ENCODE measurements at places on chromosomes 12 and 14.

DNA sequence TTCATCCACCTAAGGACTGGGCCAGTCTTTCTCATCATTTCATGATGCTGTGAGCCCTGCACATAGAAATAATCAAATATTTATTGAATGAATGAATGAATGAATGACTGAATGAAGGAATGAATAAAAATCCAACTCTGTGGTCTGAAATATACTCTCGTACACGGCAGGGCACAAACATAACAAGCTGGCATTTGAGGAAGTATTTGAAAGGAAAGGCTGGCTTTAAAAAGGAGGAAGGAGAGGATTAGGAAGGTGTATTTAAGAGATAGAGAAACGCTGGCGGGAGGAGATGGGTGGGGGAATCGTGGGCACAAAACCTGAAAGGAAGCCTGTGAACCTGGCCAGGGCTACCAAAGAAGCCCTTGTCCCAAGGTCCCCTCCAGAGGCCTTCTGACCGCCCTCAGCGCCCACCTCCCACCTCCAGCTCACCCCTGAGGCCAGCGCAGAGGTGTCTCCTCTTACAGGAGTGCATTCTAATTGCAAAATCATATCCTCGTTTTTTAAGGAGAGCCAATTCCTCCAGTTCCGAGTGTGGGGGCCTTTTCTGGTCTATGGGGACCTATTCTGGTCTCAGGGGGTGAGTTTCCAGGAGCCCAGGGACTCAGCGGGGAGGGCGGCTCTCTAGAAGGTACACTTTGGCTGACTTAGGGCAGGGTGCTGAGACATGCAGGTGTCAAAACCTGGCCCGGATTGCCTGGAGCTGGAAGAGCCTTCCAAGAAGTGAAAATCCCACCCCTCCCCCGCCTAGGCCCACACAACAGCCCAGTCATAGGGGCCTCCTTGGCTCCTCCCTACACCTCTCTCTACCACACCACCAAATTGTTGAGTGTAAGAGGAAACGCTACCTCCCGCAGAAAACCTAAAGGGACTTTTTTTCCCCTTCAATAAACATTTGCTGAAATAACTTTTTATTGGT lies 8.7 kb upstream of the JDP2 start:
- DNase-seq, result no peak

DNA sequence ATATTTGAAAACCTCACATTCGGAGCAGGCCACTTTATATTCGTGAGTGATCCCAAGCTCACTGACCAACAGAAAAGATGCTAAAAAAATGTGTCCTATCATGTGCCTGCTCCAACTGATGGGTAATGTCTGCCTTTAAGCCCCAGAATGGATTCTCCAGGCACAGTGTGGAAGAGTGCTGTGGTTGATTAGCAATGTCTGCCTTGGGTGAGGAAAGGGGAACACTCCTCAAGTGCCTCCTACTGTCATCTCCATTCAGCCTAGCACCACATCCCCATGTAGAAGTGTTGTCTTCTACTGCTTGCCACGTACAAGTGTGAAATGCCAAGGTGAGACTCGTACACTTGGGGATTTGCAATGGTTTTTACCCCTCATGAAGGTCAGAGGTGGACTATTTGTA lies 199.3 kb downstream of the SLC41A2 start:
- no peak for DNase-seq

- peak; percentile 46 for DNase-seq
Observed at GRCh38 chr14:102928412-102929240, 6.2 kb downstream of the AMN start.

DNA sequence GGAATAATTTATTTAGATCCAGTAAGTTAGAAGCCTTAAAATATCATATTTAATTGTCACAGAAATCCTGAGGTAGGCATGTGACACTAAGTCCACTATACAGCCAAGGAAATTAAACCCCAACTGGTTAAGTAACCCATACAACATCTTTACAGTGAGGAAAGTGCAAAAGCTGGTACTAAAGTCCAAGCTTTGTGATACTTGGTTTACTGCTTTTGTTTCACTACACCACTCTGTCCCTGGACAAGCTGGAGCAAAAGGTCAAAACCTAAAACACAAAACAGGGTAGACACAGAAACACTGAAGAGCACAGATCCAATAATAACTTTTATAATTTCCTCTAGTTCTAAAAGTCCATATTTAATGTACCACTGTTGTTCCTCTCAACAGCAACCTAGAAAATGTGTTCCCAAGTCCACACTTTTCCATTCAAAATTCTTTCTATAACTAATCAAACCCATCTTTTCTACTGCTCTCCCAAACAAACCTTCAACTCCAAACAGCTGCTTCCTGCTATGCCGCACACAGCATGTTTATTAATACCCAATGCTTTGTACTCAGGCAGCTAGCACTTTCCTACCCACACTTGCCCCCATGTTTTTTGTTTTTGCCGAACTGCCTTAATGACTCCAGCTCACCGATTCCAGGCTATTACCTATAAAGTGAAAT lies 90.9 kb downstream of the MED13L start:
- DNase-seq, result no peak

GRCh38 chr12:41683023-41683422 lies 461.7 kb downstream of the GXYLT1 start:
- DNase-seq, result no peak

DNA sequence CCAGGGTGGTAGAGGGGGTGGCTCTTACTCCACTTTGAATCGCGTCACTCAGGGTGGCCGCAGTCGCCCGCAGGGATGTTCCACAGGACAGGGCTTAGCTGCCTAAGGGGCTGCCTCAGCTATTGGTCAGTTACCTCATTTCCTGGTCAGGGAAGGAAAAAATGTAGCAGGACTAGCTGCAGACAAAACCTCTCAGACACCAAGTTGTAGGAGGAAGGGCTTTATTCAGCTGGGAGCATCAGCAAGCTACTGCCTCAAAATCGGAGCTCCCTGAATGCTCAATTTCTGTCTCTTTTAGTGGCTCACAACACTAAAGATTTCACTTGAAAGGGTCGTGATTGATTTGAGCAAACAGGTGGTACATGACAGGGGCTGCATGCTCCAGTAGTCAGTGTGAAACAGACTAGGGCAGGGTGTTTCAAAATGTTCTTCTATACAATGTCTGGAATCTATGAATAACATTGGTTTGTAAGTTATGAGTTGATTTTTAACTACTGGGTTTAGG lies 6.4 kb upstream of the CLEC6A start:
- no peak for DNase-seq

DNA sequence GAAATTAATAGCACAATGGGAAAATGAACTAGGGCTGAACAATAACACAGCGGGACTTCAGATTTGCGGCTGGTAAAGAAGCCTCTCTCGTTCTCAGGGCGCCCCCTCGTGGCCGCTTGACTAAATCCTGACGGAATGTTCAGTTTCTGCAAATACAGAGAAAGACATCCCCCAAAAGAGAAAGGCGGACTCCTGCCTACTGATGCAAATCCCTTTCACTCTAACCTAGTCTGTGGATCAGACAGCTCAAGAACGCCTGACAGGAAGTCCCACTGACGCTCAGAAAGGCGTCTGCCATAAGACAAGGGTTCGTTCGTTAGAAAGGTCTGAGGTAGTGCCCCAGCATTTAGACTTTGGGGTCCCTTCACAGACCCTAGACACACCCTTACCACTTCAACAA lies 2.5 kb downstream of the NUAK1 start:
- peak; percentile 97 for DNase-seq

DNA sequence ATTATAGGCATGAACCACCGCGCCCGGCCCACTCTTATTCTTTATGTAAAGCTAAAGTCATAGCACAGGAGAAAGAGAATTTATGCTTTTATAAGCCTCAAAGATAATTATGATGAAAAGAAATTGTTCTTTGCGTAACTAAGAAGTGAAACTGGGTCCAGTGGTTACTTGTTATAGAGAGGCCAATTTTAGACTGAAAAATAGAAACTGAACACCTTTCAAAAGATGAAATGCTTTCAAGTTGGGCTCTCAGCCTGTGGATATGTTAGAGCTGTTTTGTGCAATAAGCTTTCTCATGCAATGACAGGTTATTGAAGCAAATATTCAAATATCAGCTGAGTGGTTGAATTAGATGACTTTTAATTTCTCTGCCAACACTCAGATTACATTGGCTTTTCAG lies 7.9 kb downstream of the TMEM253 start:
- DNase-seq, result no peak

DNA sequence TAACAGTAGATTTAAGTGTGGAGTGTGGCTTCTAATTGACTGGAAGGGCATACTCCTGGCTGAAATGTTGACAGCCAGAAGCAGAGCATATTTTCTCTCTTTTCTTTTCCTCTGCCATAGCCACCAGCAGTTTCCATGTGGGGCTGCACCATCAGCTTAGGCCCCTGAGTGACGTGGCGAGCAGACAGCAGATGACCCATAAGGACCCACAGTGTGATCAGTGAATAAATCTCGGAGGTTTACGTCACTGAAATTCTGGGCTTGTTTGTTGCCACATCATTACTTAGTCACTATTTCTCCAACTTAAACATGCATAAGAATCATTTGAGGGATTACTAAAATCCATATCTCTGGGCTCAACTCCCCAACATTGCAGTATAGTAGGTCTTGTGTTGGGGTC lies 549.7 kb upstream of the TMEM132C start:
- DNase-seq, result no peak

DNA sequence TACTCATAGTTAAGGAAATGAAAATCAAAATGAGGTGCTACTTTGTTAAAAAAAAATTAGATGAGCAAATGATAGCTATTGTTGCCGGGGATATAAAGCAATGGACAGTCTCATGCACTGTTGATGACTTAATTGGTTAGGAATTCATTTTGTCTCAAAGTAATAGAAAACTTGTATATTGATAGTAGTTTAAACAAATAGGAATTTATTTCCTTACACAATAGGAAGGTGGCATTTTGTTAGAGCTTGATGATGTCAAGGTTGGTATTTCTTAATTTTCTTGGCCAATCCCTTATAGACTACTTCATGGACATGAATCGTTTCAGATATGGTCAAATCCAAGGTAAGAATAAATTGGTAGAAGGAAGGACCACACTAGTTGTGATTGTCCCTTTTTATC lies 7.8 kb downstream of the PRPF39 start:
- DNase-seq, result no peak

DNA sequence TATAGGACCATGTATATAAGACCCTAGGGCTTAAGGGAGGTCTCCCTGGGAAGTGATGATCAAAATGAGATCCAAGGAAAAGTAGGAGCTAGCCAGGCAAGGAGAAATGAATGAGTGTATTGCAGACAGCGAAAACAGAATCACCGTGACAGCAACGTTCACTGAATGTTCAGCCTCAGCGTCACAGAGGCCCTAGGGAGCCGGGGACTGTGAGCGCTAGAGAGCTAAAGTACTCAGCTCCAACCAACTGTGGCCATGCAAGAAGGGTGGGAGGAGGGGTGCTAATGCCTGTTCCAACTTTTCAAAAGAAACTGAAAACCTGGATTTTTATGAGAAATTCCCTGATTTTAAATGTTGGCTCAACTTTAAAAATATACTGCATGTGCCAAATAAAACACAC lies 105.5 kb upstream of the CCND2 start:
- no peak for DNase-seq

GRCh38 chr12:113591480-113591974 lies 119.9 kb upstream of the LHX5 start:
- DNase-seq, result no peak

DNA sequence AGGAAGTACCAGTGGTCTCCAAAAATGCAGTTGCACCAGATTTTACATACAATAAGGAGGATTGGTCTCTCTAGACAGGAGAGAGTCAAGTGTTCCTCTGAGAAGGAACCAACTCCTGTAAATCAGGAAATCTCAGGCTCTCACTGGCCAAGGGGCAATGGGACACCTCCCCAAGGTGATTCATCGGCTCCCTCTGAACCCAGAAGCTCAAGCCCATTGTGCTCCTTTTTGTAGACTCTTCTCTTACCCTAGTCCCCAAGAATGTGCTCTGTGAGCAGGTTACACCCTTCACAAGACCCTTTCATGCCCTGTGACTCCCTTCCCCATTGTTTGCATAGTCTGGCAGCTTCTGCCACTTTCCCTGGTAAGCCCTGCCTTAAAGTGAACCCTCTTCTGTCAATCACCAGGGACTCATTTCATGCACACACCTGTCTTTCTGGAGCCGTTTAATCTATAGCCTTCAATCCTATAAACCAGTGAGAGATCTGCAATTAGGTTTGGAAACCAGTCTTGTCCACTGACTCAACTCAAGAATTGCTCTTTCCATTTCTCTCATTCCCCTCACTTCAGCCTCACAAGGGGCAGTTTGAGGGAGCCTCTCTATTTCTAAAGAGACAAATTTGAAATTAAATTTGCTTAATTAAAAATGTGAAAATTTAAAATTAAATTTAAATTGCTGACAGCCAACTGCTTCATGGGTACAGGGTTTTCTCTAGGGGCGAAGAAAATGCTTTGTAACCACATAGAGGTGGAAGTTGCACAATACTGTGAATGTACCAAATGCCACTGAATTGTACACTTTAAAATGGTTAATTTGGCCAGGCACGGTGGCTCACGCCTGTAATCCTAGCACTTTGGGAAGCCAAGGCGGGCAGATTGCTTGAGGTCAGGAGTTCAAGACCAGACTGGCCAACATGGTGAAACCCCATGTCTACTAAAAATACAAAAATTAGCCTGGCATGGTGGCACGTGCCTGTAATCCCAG lies 38.3 kb upstream of the LTA4H start:
- no peak for DNase-seq

DNA sequence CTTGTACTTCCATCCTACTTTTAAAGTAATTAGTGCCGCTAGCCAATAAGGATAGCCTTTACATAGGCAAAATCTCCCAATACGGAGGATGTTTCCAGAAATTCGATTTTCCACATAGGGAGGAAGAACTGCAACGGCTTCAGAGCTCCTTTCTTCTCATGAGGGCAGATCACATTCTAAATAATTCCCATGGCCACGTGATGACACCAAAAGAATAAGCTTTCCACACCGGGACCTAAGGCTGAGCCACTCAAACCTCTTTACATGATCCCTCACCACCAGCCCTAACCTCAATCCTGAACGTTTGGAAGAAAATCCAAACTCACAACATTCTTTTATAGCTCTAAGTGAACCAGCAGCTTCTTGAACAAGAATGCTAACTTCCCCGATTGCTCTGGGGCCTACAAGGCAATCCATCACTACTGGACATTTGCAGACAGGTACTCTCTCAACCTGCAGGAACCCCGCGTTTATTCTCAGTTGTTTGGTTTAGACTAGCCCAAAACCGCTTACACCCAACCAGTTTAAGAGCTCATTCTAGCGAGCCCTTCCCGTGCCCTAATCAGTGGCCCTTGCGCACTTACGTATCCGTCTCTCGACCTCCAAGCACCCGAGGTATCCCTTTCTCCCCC lies 884 bp downstream of the CAPRIN2 start:
- no peak for DNase-seq

GRCh38 chr12:131454418-131455217 lies 256.3 kb upstream of the SFSWAP start:
- no peak for DNase-seq

DNA sequence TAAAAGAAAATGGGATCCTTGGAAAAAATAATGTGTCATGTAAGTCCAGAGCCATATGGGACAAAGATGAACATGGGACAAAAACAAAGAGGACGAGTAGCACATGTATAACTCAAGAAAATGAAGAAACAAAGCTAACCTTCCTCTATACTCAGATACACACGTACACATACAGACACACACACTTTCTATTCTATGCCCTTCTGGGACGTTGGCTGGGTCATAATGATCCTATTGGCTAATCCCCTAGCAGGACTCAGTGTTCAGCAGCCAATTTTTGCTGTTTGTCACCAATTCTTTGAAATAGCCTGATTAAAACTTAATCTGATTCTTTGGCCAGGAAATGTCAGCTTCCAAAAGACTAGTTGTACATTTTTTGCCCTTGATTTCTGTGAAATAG lies 189.4 kb upstream of the FOXG1 start:
- no peak for DNase-seq
